ENCODE measurements at places on chromosomes 12 and 14. TPM values are rescaled to one million over a fixed set of nuclear protein-coding genes. Genes with fewer than 3 reads are reported as not detected.

DNA sequence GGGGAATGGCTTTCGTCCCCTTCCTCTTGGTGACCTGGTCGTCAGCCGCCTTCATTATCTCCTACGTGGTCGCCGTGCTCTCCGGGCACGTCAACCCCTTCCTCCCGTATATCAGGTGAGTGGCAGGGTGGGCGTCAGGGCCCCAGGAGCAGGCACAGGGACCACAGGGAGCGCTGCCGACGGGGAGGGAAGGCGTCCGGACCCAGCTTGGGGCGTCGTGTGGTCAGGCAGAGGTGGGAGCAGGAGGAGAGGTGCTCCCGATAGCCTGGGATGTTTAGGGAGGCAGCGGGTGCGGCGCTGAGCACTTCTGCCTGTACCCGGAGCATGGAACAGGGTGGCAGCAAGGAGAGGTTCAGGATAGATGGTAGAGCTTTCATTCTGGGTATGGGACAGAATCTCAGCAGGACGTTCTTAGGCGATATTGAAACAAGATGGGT lies 444 bp downstream of the DRAM1 start:
- H3K27ac ChIP-seq = peak overlapping the region; percentile 91
- peaks cover 26% of the 10 kb centered on the region for H3K27me3 ChIP-seq
- peak overlapping the region; percentile 81 for H3K4me3 ChIP-seq
- DNase-seq = peak; percentile 13

DNA sequence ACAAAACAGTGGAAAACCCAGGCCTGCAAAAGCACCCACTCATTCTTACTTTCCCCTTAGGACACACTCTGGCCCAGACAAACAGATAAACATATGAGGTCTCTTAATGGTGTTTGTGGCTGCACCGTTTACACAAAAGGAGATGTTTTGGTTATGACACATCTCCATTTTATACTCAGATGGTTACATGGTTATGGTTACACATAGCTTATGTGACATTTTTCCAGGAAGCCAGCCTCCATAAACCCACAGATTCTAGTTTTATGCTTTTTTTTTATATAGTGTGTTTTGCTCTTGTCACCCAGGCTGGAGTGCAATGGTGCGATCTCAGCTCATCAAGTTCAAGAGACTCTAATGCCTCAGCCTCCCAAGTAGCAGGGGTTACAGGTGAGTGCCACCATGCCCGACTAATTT lies 3.5 kb upstream of the KLRD1 start:
- no peaks in the 10 kb centered on the region for H3K27me3 ChIP-seq
- no peak overlapping the region for H3K27ac ChIP-seq
- H3K4me3 ChIP-seq = no peak overlapping the region
- H3K36me3 ChIP-seq = no peaks in the 10 kb centered on the region

DNA sequence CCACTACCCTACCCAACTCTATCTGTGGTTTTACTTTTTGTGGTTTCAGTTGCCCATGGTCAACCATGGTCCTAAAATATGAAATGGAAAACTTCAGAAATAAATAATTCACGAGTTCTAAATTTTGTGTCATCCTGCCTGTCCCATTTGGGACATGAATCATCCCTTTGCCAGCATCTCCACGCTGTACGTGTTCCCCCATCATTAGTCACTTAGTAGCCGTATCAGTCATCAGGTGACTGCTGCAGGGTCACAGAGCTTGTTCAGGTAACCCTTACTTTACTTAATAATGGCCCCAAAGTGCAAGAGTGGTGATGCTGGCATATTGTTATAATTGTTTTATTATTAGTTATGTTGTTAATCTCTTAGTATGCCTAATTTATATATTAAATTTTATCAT lies 209.9 kb downstream of the ITPR2 start:
- no peak for DNase-seq
- no peak overlapping the region for H3K4me3 ChIP-seq
- peaks cover 4% of the 10 kb centered on the region for H3K4me1 ChIP-seq
- H3K36me3 ChIP-seq = peaks cover 13% of the 10 kb centered on the region

RBM25 gene
- total RNA-seq = 133 TPM

ANO4 gene
- 0.38 TPM for total RNA-seq

MYL6 gene
- total RNA-seq = 1,178 TPM

DNA sequence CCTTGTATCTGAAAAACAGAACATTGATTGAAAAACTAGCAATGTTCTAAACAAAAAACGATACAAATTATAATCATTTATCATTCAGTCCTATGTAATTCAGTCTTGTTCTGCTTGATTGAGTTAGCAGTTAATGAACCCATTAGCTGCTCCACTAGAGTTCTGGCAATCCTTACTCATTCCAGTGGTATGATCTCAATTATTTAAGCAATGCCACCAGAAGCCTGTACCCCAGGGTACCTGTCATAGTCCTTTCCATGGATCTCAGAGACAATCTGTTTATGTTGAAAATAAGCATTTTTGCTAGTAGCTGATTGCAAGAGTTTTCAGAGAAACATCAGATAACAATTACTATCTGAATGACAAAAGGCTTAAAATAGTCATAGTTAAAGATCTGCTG lies 115.9 kb downstream of the UNC79 start:
- H3K4me3 ChIP-seq = no peak overlapping the region
- peaks cover 4% of the 10 kb centered on the region for H3K27me3 ChIP-seq
- H3K36me3 ChIP-seq = no peaks in the 10 kb centered on the region
- H3K27ac ChIP-seq = no peak overlapping the region
- DNase-seq = no peak
